ENCODE measurements at places on chromosomes 7 and 10.
A peak's percentile ranks its signal among the peaks of the same experiment; 100 is the strongest.

DNA sequence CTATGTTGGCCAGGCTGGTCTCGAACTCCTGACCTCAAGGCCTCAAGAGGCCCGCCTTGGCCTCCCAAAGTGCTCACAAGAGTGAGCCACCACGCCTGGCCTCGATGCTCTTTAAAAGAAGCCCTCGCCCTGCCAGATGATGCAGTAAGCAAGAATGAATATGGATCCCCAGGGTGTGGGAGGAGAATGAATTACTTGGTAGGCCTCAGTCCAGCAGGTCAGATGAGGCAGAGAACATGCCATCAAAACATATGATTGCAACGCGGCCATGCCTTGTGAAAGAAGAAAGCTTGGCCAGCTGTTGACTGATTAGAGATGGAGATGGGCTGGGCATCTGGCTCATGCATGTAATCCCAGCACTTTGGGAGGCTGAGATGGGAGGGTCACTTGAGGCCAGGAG lies 68.7 kb downstream of the CAMK1D start:
- no peak for DNase-seq

DNA sequence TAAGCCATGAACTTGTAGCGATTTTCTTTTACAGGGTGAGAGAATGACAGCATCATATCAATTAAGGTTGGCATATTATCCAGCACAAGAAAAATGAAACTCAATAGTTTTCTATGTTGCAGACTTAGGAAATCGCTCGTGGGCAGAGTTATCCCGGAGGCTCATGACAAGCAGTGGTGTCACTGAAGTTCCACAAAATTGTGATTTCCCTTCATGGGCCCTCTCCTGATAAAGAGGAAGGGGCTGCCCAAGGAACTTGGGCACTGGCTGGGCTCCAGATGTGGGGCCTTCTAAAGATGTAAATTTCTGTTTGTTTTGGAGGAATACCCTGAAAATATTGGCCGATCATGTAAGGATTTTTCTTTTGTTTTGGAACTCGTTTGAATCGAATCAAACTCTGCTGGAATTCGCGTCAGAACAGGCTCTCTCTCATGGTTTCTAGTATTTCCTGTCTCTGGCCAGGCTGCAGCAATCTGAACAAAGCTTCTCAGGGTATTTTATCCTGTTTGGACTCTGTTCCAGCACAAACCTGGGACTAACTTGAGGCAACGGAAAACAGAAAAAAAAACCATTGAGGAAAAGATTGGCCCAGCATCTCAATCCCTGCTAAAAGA lies 340.6 kb upstream of the NRP1 start:
- no peak for DNase-seq

GRCh38 chr7:1936006-1936310 lies 265.9 kb downstream of the ELFN1 start:
- DNase-seq = no peak

DNA sequence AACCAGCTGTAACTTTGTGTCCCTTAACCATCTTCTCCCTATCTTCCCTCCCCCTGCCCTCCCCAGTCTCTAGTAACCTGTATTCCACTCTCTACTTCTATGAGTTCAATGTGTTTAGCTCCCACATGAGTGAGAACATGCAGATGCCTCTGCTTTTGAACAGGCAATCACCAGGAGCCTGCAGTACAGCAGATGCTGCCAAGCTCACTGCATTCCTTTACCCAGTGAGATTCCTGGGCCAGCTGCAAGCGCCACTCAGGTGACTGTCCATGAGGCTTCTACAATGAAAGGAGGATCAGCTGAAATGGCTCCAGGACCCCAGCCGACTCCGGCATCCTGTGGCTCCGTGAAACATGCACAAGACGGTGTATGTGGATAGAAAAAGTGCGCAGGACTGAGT lies 15.7 kb downstream of the GRID1 start:
- no peak for DNase-seq

DNA sequence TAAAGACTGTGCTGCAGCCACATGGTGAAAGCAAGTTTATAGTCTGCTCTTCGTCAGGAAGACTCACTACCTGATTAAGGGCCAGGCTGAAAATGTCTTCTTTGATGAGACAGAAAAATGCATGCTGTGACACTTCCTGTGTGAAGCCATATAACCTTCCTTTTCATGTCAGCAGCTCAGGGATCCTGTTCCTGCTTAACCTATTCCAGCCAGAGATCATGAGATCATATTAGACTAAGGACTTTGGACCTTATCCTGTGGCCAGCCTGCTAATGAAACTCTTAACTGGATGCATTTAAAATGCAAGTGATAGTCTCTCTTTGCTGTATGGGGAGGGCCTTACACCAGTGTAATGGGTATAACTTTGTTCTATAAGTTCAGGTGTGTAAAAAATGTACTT lies 165.2 kb downstream of the PTEN start:
- no peak for DNase-seq

DNA sequence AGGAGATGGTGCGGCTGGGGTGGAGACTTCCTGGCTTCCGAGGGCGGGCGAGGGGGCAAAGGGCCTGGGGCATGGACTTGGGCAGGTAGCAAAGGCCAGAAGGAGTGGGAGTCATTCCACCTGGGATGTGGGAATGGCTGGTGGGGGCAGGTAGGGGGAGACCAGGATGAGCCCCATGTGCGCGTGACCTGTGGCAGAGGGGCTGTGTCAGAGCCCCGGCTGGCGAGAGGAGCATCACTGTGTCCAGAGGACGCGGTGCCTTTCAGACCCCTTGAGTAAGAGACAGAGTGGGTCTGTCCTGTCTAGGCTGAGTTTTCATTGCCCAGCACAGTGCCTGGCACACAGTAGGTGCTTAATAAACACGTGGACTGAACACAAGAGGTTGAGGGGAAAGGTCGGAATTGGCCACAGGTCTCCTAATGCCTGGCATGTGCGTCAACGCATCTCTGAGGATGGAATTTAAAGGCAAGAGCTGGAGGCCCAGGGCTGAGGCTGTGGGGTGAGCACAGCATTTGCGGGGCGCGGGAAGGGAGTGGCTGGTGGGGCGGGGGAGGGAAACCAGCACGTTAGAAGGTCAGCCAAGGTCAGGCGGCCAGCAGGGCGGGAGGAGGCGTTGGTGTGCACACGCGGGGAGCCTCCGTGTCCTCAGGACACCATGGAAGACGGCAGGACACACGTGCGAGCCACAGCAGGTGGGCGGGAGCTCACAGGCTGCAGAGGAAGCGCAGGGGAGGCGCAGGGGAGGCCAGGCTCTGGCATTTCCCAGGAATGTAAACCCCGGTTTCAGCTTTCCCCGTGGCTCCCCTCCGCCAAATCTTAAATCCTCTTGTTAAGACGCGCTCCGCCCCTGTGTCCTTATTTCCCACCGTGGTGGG lies 51.8 kb downstream of the CUX1 start:
- DNase-seq = no peak

DNA sequence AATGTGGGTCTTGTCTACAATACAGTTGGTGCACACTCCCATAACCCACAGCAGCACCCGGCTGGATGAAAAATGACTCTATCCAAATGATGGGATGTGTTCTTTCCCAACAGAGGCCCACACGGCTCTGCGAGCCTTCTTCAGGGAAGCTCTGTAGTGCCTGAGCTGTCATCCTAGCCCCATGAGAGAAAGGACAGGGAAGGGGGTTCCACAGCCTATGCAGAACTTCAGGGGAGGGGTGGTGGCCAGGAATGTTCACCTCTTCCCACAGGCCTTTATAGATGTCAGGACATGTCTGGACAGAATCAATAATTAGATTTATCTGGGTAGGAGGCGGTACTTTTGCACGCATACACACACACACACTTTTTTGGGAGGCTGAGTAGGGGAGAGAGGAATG lies 109.0 kb downstream of the JCAD start:
- DNase-seq = no peak

GRCh38 chr7:29147821-29148220 lies 1.5 kb upstream of the CPVL start:
- DNase-seq = no peak

- no peak for DNase-seq
Observed at GRCh38 chr7:132561763-132562162, 14.5 kb downstream of the PLXNA4 start.

GRCh38 chr10:76047521-76047920 lies 616.1 kb downstream of the LRMDA start:
- DNase-seq = no peak

GRCh38 chr7:40197527-40197926 lies 62.7 kb downstream of the SUGCT start:
- no peak for DNase-seq

DNA sequence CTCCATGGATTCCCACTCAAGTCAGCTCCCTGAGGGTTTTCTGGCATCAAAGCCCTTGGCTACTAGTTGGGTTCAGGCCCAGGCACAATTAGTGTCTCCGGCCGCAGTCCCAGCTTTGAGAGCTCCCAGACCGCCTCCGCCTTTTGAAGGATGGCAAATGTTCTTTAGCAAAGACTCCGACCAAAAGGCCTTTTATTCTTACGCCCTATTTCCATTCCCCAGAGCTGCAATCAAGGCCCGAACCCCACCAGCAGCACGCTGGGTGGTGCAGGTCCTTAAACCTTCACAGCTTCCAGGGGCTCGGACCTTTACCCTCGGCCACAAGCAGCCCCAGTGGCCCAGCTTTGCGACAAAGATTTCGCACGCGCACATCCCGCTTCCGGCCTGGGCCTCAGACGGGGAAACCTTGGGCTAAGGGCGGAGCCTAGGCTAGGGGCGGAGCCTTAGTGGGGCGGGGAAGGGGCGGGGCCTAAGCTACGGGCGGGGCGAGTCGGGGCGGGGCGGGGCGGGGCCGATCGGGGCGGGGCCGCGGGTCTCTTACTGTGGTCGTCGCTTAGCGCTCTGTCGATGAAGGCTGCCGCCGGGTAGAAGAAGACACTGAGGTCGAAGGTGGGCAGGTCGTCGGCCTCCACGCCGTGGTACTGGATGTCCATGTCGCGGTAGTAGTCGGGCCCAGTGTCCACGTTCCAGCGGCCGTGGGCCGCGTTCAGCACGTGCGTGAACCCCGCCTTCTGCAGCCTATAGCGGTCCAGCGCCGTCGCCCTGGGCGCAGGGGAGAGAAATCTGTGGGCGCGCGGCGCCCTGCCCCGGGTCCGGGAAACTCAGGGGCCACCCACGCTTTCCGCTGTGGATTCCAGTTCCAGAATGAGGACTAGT lies 68.0 kb upstream of the SAMD8 start:
- DNase-seq = peak; percentile 18

- no peak for DNase-seq
Observed at GRCh38 chr7:158824028-158824427, 5.3 kb downstream of the ESYT2 start.

DNA sequence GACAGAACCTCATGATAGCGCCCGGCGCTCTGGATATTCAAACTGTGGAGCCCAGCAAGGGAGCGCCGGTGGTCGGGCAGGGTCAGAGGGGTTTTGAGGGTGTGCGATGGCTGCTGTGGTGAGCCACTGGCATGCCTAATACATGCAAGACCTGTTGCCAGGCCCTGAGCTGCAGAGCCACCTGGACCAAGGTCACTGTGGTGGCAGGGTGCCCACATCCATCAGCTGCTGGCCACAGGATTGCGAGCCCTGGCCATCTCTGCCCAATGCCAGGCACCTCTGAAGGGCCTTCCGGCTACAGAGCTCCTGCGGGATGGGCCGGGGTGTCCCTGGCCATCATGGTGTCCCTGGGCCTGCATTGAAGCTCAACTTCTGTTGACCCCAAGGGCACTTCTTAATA lies 123.0 kb upstream of the TNRC18 start:
- no peak for DNase-seq

- no peak for DNase-seq
Observed at GRCh38 chr7:105032553-105033214, 18.7 kb downstream of the KMT2E start.

DNA sequence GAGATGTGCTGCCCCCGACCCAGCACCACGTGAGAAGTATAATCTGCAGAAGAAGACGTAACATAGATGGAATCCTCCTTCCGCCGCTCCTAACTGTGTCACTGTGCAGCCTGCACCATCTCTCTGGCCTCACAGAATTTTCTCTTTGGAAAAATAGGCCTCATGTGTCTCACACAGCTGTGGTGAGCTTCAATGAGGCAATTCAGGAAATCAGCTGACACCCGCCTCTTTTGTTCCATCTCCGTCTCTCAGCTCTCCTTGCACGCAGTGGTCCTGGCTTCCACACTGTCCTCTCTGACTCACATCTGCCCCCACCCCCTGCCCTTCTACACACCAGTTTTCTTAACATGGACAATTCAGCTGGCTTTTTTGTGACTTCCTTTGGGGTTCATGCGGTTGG lies 7.2 kb downstream of the C10orf90 start:
- no peak for DNase-seq

- DNase-seq = no peak
Observed at GRCh38 chr7:114354306-114354705, 60.3 kb upstream of the FOXP2 start.

GRCh38 chr10:122974543-122975064 lies 5.6 kb upstream of the PSTK start:
- no peak for DNase-seq

- DNase-seq = peak; percentile 72
Observed at GRCh38 chr7:6636741-6637543, at the start of gene ZNF316. TSS of gene ZNF316 (plus strand) at chr7:6637318. CDS start at chr7:6642410, 5,092 bp downstream.

DNA sequence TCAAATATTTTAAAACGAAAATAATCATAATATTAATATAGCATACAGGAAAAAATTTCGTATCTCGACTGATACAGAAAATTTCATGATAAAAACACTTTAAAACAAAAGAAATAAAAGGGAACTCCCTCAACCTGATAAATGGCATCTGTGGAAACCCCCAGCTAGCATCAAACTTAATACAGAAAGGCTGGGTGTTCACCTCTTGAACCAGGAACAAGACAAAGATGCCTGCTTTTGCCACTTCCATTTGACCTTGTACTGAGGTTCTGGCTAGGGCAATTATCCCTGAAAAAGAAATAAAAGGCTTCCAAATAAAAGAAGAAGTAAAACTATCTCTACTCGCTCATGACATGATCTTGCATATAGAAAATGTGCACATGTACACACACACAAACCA lies 2.5 kb upstream of the ALOX5 start:
- DNase-seq = no peak

GRCh38 chr7:76080204-76080603 lies 32.3 kb downstream of the MDH2 start:
- DNase-seq = no peak

DNA sequence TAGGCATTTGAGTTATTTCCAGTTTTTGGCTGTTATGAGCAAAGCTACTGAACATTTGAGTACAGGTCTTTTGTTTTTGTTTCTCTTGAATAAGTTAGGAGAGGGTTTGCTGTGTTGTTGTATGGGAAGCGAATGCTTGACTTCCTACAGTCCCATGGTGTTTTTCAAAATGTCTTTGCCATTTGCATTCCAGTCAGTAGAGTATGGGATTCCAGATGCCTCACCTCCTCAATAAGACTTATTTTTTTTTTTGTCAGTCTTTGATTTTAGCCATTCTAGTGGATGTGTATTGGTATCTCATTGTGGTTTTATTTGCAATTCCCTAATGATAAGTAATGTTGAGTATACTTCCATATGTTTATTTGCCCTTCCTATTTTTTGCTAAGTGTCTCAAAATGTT lies 19.4 kb downstream of the CDK13 start:
- DNase-seq = no peak

GRCh38 chr7:116679500-116679899 lies 7.5 kb downstream of the MET start:
- no peak for DNase-seq

Measured in left colon (tissue), 2 donors.